ENCODE measurements at places on chromosomes 5 and 9.
A peak's percentile ranks its signal among the peaks of the same experiment; 100 is the strongest.

GRCh38 chr5:39758426-39758825 lies 333.6 kb upstream of the DAB2 start:
- no peak for DNase-seq

DNA sequence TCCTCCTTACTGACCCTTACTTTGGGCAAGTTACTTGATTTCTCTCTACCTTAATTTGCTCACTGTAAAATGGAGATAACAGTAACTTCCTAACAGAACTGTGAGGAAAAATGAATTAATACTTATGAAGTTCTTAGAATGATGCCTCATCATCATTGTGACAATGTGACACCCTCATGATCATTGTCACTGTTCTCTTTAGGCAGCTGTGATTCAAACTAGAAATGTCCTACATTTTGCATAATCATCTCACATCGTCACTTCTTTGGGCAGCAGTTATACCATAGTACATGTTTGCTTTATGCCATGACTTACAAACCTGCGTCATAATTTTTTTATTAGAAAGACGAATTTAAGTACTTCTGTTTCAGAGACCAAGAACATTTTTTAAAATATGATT lies 9.7 kb downstream of the SLC30A5 start:
- no peak for DNase-seq

- DNase-seq: no peak
Measured at GRCh38 chr5:110255194-110255593, 471.3 kb downstream of the TMEM232 start.

GRCh38 chr9:6305954-6306563 lies 22.1 kb upstream of the TPD52L3 start:
- peak; percentile 51 for DNase-seq

- DNase-seq: no peak
Measured at GRCh38 chr9:87622923-87623322, 103.0 kb upstream of the CTSL start.

GRCh38 chr9:107211284-107211923 lies 71.7 kb upstream of the RAD23B start:
- DNase-seq: no peak

DNA sequence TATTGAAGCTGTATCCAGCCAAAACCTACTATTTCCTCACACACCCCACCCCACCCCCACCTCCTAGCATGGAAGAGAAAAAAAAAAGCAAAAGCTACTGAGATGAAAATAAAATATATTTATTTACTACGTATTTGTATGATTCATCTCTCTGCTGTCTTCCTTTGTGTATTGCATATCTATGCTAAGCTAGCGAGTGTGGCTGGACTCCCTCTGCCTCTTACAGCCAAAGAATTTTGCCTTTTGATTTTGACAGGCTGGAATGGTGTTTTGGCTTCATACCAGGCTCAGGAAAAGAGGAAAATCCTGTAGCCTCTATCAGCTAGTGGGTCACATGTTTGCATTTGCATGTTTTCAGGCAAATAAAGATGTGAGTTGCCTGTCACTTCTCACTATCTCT lies 2.2 kb downstream of the ABLIM3 start:
- DNase-seq: no peak

- no peak for DNase-seq
Measured at GRCh38 chr5:79582186-79582585, 30.1 kb upstream of the TENT2 start.

DNA sequence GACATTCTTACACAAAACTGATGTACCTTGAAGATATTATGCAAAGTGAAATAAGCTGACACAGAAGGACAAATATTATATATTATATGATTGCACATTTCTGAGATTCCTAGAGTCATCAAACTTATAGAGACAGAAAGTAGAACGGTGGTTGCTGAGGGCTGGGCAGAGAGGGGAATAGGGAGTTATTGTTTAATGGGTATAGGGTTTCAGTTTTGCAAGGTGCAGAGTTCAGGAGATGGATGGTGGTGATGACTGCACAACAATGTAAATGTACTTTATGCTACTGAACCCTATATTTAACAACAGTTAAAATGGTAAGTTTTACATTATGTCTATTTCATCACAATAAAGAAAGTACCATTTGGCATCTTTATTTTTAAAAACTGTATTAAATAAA lies 315.8 kb upstream of the POU5F2 start:
- no peak for DNase-seq

GRCh38 chr5:15496886-15497285 lies 3.1 kb upstream of the FBXL7 start:
- no peak for DNase-seq

GRCh38 chr9:21689854-21690253 lies 112.6 kb upstream of the MTAP start:
- no peak for DNase-seq

DNA sequence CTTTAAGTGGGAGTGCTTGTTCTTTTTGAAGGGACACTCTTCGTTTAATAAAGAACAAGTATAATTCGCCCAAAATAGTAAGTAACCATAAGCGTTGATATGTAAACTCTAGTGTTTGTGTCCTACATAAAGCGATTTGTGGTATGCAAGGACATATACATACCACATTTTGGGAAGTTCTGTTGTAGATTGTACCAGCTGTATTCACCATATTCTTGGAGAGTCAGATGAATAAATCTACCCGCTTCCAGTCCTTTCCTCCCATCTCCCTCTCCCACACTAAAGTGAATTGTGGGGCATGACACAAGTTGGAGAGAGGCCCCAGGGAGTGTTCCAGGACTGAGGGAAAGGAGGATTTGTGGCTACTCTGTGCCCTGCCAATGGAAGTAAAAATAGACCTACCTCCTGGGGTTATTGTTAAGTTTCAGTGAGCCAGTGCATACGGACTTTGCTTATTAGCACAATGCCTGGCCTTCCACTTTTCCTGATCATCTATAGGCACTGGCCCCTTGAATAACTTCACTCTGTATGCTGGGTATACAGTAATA lies 40.6 kb downstream of the ARHGAP26 start:
- no peak for DNase-seq

DNA sequence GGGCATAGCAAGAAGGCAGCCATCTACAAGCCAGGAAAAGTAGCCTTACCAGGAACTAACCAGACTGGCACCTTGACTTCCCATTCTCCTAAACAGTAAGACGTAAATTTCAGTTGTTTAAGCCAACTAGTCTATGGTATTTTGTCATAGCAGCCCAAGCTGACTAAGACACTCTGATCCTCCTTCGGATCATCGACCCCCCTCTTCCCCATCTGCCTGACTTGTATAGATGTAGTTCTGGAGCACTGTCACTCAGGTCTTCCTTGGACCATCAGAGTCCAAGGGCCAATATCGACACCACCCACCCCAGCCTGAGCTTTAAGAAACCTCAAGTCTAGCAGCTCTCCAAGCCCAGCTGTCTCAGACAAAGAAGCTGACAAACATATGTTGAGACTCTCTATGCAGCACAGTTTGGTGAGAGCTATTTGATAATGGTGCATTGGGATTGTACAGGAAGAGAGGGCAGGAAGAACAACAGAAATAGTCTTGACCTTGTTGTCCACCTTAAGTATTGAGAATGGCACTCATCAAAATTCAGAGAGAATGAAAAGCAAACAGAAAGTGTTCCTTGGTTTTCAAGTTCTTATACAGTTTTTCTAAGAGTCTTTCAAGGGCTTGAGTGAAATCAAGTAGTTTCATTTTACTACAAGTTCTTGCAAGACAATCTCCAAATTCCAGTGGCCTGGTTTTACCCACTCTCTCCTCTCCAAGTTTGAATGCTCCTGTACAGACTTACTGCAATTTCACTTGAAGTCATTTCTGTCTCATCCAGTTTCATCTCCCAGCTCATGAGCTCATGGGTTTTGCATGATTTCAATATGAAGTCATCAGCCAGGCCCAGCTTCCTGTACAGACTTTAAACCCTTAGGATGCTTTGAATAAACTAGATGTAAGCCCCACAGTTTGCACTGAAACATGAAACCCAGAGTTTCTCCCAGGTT lies 122.3 kb upstream of the RAI14 start:
- no peak for DNase-seq

GRCh38 chr5:123044926-123045617 lies 8.5 kb upstream of the PPIC start:
- DNase-seq: no peak

DNA sequence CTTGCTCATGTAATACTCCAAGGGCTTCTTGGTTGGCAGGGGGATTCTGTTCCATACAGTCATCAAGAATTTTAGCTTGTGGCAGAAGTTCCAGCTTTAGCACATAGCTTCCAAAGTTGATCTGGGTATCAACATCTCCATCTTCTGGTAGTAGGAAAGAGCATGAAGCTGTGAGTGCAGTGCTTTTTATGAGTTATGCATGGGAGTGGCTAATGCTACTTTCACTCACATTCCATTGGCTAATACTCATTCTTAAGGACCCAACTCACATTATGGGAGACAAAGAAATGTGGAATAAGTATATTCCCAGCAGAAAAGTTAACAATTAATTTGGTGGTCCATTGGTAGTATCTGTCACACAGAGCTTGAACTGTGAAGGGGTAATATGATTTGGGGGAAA lies 194.2 kb upstream of the CHD1 start:
- DNase-seq: no peak

- DNase-seq: no peak
Measured at GRCh38 chr9:92455217-92455616, 27.1 kb downstream of the ASPN start.

DNA sequence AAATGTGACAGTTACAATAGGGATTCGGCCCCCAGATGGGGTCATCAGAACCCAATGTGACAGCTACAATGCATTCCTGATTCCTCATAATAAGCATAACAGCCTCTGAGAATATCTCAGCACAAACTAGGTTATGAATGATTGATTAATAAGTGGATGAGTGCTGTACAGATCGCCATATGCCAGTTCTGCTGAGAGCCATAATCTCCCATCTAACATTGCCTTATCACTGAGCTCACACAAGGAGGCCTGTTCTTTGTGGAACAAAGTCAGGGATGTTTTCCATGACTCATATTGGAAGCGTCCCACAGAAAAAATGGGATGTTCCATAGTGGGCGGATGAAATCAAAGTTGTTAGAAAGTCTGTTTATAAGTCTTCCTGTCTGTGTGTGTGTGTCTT lies 89.6 kb downstream of the KIF4B start:
- no peak for DNase-seq

- no peak for DNase-seq
Measured at GRCh38 chr5:36841677-36842076, 34.9 kb upstream of the NIPBL start.

DNA sequence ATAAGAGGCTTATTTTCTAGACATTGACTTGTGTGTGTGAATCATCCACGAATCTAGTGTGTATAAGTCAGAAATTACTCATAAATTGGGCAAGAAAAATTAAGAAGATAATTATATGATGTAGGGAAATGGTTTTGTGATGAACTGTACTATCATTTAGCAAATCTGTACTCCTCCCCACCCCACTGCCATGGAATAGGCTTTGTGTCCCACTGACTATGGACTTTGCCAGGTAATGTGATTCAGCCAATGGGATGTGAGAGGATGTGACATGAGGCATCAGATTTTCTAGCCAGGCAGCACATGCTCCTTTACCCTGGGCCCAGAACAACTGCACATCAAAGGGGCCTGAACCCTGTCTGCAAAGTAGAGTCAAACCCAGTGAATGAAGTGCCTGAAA lies 406.6 kb downstream of the CTNND2 start:
- DNase-seq: no peak

- no peak for DNase-seq
Measured at GRCh38 chr9:113901221-113901688, 25.1 kb downstream of the ZNF618 start.

DNA sequence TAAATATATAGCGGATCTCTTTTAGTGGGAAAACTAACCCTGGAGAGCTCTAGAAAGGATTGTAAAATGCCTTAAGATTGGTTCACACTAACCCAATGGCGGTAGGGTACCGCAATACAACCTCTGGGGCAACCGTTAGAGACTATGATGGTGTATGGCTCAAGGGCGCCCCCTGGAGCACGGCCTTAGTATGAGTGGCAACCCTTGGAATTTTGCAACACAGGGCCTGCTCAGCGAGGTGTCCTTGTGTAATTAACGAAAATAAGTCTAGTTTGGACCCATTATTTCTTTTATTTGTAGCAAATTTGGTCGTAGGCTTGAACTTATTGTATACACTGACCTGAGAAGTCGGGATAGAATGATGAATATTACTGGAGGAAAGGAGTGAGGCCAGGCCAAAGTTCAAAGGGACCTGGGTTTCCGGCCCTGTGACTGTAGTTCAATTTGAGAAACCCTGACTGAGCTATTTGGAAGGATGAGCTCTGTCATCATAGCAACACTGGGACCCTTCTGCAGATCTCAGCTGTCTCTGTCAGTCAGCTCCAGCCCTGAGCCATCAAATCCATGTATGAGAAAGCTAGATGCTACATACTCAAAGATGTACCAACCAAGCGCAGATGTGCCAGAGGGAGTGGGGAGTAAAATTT lies 54.8 kb downstream of the CAMK4 start:
- no peak for DNase-seq

DNA sequence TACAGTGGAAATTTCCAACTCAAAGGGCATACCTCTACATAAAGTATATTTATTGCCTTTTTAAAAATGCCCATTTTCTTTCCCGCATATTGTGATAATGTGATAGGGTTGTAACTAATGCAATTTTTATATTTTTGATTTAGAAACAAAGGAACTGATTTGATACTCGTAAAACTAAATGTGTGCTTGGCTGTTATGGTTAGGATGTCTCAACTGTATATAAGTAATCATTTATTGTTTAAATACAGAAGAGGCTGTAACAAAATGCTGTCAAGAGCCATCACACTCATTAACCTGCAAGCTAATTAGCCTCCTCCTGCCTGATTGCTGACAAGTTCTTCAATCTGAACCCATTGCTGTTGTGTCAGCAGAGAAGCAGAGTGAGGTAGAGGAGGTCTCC lies 149.2 kb downstream of the PBX3 start:
- DNase-seq: no peak

All from NCI-H1930 (cell line).